ENCODE measurements at places on chromosomes 5 and 9.

DNA sequence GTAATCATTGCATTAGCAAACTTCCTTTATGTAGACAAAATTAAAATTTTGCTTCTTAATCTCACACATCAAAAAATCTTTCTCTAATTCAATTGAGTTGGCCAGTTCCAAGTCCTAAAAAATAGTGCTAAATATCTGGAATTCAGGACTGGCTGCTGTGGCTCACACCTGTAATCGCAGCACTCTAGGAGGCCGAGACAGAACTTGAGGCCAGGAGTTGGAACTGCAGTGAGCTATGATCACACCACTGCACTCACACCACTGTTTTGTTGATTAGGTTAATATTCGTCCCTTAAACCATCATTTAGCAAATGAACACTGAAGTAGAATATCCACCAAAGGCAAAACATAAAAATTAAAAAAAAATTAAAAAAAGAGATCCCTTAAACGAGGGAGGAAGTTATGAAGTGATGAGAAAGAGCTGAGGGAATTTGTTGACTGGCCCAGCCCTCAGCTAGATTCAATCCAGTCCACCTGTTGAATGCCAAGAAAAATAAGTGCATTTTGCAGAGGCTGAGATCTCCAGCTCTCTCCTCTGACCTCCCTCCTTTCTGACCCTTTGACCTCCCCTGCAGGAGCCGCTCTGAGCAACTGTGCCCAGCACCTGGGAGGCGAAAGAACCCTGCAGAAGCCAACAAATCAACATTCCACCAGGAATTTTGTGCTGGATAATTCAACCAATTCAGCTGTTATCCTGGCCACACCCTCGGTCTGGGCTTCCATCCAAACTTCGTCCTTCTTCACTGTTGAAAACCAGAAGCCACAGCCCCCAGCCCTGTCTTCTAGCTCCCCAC is 96.8 kb downstream of the OR2K2 start:
- no peak for DNase-seq

- DNase-seq = no peak
Observed at GRCh38 chr5:95563367-95563766, 8.5 kb downstream of the ARSK start.

DNA sequence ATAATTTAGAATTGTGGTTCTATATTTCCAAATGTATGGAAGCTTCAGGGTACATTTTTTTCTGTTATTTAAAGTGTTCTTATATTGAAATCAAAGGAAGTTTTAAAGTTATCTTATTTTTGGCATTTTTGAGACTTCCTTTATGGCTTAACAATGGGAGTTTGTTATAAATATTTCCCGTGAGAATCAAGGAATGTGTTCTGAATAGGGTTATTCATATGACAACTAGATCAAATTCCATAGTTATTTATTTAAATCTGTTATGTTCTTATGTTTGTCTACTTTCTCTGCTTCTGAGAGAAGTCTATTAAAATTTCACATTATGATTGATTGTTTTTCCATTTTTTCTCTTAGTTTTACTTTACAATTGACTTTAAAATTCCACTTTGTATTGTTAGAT is 135.1 kb downstream of the ADAMTS16 start:
- DNase-seq = no peak

GRCh38 chr5:103358305-103358995 is 99.9 kb downstream of the MACIR start:
- no peak for DNase-seq

DNA sequence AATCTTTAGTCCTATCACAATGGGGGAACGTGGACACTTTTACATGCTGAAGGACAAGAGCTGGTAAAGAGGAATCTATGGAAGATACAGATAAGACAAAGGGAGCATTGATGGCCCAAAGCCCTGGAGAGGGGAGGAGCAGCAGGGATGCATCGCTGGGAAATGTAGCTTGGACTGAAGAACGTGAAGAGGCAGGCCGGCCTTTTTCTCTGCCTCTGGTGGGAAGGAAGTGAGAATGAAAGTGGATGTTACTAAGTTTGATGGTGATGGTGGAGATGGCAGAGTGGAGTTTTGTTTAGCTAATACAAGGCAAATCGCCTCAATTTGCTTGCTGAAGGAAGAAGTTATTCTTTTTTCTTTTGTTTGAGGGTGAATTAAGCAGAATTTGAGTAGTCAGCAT is 124.6 kb upstream of the TAF11L2 start:
- DNase-seq = no peak

- no peak for DNase-seq
Observed at GRCh38 chr9:71929791-71930440, 18.5 kb downstream of the C9orf85 start.

DNA sequence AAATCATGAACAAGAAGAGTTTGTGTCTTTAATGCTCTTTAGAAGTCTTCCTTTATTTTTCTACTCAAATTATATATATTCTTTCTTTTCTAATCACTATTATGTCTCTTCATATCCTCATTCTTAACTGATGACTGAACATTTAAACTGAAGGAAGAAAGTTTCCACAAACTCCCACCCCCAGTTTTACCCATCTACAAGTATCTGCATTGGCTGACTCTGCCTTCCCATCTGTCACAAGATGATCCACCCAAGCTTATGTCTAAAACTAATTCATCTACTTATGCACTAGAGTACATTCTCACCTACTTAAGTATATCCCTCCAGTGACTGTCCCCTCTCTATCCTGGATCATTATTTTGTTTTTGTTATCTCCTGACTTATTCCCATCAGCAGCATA is 344.5 kb downstream of the PRR16 start:
- no peak for DNase-seq

DNA sequence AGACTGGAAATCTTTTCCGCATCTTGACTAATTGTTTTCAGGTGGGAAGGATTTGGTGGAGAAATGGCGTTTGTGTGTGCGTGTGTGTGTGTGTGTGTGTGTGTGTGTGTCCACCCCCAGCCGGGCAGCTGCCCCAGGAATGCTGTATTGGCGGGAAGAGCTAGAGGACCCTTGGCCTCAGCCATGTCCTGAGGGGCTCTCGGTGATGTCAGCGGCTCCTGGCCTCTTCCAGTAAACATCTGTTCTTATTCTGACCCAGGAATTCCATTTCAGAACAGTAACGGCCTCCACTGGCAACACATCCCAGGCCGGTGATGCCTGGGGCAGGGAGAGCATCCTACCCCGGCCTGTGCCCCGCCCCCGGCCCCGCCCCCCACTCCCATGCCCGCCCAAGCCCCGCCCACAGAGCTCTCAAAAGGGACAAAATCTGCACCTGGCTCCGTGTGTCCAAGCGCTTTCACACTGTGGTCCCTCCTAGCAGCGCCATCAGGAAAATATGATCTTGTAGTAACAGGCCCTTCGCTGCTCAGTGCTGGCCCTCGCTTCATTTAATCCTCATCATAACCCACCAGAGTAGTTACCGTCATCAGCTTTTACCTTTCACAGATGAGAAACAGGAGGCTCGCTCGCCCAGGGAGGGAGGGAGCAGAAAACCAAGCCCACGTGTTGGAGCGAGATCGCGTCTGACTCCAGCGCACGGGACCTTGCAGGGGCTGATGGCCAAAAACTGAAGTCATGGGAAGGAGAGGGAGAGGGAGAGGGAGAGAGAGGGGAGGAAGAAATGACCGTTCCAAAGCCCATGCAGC is 18.9 kb downstream of the ADAMTS2 start:
- no peak for DNase-seq

DNA sequence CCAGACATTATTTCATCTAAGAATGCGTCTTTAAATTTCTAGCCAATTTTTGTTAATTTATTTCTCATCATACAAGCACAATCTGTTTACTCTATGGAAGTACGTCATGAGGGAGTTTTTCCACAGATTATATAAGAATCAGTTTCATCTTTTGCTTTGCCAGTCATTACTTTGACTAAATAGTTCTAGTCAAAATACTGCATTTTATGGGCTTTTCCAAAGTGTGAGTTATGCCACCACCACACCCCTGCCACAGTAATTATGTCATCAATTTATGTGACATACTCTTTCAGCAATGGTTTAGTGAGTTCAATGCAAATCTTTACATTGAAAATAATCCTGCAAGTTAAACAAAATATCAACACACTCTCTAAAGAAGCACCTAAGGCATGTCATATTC is 2.0 kb downstream of the RIMOC1 start:
- DNase-seq = no peak

- no peak for DNase-seq
Observed at GRCh38 chr5:108459769-108460168, 77.9 kb upstream of the FBXL17 start.

GRCh38 chr9:124399323-124399967 is 15.8 kb downstream of the PSMB7 start:
- DNase-seq = no peak

DNA sequence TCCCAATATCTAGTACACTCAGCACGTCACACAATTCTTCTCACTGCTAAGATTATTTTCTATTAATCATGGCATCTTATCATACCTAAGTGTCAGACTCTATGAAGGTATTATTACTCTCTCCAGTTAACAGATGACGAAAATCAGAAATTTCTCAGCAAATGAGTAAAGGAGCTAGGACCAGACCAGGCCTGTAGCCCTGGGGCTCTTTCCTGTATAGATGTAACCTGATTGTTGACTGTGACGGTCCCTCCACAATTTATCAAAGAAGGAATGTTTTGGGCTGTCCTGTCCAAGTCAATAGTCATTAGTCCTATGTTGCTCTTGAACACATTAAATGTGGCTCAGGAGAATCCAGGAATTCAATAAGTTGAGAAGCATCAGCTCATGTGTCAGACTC is 106.2 kb downstream of the ST8SIA4 start:
- DNase-seq = no peak

DNA sequence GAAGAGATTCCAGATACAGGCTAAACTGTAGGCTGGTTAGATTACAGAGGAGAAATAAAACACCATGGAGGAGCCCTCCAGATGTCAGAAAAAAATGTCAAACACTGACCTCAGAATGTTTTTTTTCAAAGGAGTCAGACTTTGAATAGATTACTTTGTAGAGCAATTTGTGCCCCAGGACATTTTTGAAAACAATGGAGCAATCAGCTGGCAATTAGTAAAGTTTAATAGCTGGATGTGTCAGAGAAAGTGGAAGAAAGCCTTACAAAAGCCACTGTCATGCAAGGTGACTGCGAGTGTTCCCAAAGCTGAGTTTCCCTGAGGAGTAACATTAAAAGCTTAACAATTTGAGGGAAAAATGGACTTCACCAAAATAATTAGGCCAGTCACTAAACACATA is 417.8 kb upstream of the CTNND2 start:
- no peak for DNase-seq

GRCh38 chr5:124744170-124744971 is 2.1 kb downstream of the ZNF608 start:
- no peak for DNase-seq

- DNase-seq = no peak
Observed at GRCh38 chr5:159262472-159262858, 625 bp upstream of the UBLCP1 start.

GRCh38 chr5:106019261-106019660 is 1651.5 kb downstream of the EFNA5 start:
- DNase-seq = no peak

DNA sequence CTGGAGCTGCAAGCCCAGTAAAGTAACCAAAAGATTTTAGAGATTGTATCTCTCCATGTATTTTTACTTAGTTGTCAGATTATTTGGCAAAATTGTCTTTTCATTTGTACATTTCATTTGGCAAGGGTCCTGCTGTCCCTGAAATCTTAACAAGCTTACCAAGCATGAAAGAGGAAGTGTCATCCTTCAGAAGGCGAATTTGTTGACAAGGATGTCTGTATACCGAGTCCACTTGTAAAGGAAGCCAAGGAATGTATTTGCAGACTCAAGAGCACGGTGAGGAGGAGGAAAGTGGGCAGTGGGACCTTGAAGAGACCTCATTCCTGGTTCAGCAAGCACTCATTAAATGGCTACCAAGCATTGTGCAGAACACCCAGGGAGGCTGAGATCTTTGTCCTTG is 7.5 kb upstream of the OTULINL start:
- no peak for DNase-seq

DNA sequence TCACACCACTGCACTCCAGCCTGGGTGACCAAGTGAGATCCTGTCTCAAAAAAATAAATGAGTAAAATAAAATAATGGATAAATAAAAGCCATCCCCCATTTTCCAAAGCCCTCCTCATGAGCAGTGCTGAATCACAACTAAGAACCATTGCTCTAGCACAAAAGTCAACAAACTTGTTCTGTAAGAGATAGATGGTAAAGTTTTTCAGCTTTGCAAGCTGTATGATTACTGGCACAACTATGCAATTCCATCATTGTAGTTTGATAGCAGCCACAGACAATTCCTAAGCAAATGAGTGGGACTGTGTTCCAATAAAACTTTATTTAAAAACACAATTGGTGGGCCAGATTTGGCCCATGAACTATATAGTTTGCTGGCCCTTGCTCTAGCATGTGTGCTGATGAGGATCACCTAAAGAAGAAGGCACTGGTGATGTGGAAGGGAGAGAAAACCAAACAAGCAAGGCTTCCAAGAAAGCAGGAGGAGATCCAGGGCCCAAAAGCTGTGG is 64.6 kb downstream of the NEURL1B start:
- DNase-seq = no peak

DNA sequence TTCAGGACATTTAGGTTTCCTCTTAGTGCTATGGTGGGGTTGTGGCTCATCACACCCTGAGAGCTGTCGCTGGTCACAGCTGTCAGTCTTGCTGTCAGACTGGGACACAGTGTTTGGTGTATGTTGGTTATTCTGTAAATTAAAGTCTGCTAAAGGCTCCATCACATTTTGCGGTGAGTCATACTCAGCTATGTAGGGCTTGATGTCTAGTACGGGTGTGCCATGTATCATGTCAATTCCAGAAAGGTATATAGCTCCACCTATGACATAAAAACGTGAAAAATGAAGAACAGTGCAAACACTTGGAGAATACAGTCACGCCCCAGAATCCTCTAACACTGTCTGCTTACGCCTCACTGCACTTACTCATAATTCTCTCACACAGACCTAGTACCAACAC is 11.9 kb downstream of the TRMO start:
- no peak for DNase-seq

DNA sequence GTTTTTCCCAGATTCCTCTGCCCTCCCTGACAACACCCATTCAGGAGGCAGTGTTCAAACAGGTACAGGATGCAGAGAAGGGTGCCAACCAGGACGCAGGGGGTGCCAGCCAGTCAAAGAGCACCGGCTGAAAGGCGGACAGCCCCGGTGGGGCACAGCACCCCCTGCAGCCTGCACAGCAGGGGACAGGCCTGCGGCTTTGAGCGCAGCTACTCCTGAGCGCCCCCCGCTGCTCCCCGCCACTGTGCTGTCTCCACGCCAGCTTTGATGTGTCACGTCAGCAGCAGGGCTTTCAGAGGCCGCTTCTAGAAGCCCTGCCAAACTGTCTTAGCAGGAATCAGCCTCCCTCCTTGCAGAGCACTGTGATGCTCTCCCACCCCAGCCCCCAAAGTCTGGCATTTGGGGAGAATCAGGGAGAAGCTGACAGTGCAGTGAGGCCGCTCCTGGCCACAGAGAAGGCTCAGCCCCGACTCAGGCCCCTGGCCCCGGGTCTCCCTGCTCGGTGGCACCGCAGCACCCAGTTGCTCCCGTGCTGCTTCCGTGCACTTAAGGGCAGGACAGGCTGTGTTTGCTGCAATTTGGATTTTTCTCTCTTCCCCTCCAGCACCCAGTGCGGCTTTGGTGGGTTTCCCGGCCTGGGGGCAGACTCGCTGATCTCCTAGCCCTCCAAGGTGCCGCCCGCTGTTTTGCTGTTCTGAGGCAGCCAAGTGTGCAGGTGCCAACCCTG is 20.3 kb downstream of the AK8 start:
- no peak for DNase-seq

GRCh38 chr9:99192786-99193465 is 28.8 kb downstream of the ALG2 start:
- no peak for DNase-seq

GRCh38 chr5:95671826-95672225 is 11.0 kb downstream of the SPATA9 start:
- no peak for DNase-seq

Measured in progenitor cell of endocrine pancreas (in vitro differentiated cells).